ENCODE measurements at places on chromosomes 2 and 18.

DNA sequence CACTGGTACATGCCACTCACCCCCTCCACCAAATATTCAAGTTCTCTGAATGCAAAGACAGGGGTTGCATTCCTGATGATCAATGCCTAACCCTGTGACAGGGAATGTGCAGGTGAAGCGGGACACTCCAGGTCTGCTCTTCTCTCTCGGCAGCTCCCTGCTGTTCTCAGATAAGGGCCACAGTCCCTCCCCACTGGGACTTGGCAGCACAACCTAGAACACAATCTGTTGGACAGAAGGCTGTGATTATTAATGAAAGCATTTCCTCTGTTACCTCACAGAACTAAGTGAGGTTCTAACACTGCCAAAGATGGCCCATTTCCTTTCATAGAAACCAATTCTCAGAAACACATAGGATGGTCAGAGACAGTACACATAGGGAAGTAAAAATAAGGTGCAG, 42.7 kb downstream of the VSNL1 start:
- DNase-seq, result no peak

DNA sequence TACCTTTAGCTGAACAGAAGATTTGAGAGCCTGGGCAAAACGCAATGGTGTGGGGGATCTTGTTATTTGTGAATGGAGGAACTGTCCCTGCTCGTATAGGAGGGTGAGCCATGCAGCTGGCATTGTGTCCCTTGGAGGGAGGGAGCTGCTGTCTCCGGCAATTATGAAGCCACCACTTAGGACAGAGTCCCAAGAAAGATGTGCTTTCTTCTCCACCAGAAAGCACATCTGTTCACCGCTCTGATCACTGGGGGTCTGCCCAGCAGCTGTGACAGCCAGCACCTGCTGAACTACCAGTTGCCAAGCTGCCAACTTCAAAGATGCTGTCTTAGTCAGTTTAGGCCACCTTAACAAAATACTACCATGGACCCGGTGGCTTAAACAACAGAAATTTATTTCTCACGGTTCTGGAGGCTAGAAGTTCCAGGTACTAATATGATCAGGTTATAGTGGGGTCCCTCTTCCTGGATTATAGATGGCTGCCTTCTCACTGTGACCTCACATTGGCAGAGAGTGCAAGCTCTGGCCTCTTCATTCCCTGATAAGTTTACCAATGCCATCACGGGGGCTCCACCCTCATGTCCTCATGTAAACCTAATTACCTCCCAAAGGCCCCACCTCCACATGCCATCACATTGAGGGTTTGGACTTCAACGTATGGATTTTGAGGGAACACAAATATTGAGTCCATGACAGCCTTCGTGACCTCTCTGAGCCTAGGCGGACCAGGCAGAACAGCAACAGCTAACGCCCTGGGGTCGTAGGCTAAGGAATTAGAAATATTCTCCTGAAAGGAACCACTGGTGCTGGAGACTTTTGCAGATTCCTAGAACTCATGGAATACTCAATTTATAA, 148.3 kb downstream of the RHBDD1 start:
- DNase-seq, result no peak

GRCh38 chr2:146979746-146980145, 865.1 kb upstream of the ACVR2A start:
- no peak for DNase-seq

DNA sequence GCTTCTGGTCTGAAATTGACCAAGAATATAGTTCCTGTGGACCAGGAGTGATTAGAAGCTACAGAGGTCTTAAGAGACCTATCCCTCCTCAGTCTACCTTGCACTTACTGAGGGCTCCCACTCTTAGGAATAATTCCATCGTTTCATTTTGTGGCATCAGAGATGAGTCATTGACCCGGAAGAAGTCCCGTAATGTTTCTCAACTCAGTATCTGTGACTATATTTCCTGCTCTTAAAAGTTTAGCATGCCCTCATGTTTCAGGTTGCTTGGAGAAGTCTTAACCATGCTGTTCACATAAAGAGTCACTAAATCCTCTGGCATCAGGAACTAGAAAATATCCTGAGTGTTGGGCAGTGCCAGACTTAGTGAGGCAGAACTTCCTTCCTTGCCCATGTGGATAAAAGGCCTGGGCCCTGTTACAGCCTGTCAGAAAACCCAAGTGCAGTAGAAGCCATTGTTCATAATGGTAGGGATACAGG, at the start of gene IL36A:
Gene IL36A (plus strand): TSS at position 430 of the 480 bp plus-strand sequence. CDS start 413 bp downstream, outside the sequence.
- no peak for DNase-seq

DNA sequence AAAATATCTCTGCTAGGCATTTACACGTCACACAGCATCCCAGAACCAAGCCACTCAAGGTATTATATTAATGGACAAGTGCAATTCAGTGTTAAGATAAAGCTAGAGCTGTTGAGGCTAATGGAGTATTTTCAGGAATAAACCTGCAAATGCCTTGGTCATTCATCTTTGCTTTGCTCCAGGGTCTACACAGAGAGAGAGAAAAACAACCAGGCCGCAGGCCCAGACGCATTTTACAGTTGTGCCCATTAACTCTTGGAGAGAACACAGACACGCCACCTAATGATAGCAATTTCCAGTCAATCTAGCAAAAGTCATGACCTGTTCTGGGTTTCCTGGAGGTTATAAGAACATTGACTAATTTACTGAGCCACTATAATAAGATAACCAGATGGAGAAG, 829.3 kb downstream of the LRRTM4 start:
- no peak for DNase-seq

Data from KG1 (cell line).